ENCODE measurements at places on chromosomes 12 and 14. TPM values are rescaled to one million over a fixed set of nuclear protein-coding genes. Genes with fewer than 3 reads are reported as not detected.

Gene OR6J1
- total RNA-seq = not detected

Gene DNAH10
- 0.24 TPM for total RNA-seq

Gene HOXC6
- total RNA-seq = not detected

Gene SLC25A29
- 31.7 TPM for total RNA-seq

Gene LMNTD1
- total RNA-seq = not detected

Gene SLC39A9
- 54.9 TPM for total RNA-seq

Gene REM2
- not detected for total RNA-seq

Gene GPRC5D
- total RNA-seq = not detected

Gene SLC2A14
- not detected for total RNA-seq

Gene SERPINA10
- total RNA-seq = not detected

Gene ART4
- 15.6 TPM for total RNA-seq

Gene RFX4
- not detected for total RNA-seq

Gene FERMT2
- total RNA-seq = 86.3 TPM

Gene FGF6
- total RNA-seq = not detected

Measured in cardiac ventricle fibroblast (primary cell).